ENCODE measurements at places on chromosomes 12 and 14.

DNA sequence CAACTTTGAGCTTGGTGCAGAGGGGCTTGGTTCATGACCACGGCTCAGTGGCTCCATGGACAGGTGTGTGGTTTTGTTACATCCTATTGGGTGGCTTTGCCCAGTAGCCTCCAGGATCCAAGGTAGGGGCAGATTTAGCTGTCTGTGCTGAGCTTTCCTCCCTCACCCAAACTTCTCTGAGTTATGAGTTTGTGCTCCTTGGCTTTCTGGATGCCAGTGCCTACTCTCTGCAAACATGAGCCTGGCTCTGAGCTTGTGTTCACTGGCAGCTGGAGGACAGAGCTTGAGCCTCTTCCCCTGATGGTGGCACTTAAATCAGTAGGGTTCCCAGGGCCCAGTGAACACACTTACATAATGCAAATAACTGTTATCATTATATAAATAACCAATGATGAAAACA lies 45.3 kb upstream of the HECTD1 start:
- DNase-seq, result no peak

- no peak for DNase-seq
These were observed 21.6 kb downstream of the RFC5 start for GRCh38 chr12:118038137-118038536.

- no peak for DNase-seq
These were observed 118.3 kb downstream of the MED13L start for GRCh38 chr12:116159175-116159574.

DNA sequence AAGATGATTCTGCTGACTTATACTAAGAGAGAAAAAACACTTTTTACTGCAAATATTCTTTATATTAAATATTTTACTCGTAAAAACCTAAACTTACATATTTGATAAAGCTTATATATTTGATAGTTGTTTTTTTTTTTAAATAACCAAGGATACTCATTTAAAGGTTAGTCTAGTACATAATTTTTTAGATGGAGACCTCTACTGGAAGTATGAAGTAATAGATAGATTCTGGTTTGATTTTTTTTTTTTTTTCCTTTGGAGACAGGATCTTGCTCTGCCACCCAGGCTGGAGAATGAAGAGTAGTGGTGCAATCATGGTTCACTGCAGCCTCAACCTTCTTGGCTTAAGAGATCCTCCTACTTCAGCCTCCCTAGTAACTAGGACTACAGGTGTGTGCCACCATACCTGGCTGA lies 16.4 kb downstream of the ARID2 start:
- no peak for DNase-seq

GRCh38 chr12:71688961-71689570 lies 3.2 kb downstream of the TMEM19 start:
- no peak for DNase-seq

- no peak for DNase-seq
These were observed 57.8 kb downstream of the VWF start for GRCh38 chr12:6066651-6067050.
